ENCODE measurements at places on chromosomes 16 and 17.

DNA sequence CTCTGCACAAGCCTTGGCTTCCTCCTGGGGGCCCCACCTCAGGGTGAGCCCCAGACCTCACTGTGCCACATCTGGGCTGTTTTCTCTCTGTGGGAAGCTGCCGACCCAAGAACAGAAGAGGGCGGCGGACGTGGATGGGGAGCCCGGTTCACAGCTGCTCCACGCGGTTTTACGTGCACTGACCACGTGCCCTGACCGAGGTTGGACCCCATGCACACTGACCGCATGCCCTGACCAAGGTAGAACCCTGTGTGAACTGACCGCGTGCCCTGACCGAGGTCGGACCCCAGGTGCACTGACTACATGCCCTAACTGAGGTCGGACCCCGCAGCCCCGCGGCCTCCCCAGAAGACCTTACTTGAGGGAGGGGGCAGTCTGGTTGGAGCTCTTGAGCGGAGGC is 19.6 kb downstream of the CEP131 start:
- DNase-seq, result no peak

DNA sequence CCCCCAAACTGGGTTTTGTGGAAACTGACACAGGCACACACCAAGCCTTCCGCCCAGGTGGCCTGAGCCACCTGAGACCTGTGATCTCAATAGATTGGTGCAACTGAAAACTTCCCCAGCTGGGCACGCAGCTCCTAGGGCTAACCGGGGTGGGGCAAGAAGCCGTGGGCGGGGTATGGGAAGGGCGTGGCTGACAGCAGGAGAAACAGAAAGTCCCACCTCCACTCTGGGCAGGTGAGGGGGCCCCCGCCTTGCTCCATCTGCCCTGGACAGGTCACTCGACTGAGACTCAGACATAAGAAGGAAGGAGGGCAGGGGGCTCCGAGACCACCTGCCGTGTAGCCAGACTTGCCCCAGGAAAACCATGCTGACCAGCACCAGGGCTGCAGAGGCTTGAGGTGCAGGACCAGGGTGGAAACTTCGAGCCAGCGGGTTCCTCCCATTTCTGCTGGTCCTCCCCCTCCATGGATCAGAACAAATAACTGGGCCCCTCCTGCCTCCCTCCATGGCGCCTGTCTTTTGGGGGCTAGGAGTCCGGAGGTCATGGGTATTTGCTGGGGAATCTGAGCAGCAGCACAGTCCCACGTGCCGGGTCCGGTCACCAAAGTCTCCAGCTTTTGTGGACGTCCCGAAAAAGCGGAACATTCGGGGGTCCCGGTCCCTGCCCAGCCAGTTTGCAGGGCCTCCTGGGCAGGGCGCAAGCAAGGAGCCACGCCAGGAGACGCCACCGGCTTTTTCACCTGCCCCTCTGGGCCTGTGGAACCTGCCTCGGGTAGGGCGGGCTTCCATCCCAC is 1.3 kb downstream of the TIMP2 start:
- peak; percentile 62 for DNase-seq

- DNase-seq, result no peak
Observed at GRCh38 chr16:85269165-85269564, 156.9 kb upstream of the CIBAR2 start.

GRCh38 chr17:36486204-36487194 is at the start of gene ZNHIT3:
ZNHIT3 (plus strand) TSS chr17:36486681; CDS start chr17:36486700, 19 bp downstream.
- peak; percentile 73 for DNase-seq

GRCh38 chr16:66474750-66475199 is 47.7 kb downstream of the BEAN1 start:
- DNase-seq, result no peak

GRCh38 chr16:879461-879861 is 78.9 kb upstream of the GNG13 start:
- no peak for DNase-seq

- no peak for DNase-seq
Observed at GRCh38 chr17:60390186-60390585, 1.7 kb downstream of the USP32 start.

- no peak for DNase-seq
Observed at GRCh38 chr17:27540318-27541101, 84.3 kb downstream of the KSR1 start.

- no peak for DNase-seq
Observed at GRCh38 chr17:28087743-28088142, 45.3 kb downstream of the NLK start.

- no peak for DNase-seq
Observed at GRCh38 chr16:88384222-88385111, 1.7 kb downstream of the ZNF469 start.

- DNase-seq, result no peak
Observed at GRCh38 chr17:81659038-81659437, 2.7 kb upstream of the PDE6G start.

DNA sequence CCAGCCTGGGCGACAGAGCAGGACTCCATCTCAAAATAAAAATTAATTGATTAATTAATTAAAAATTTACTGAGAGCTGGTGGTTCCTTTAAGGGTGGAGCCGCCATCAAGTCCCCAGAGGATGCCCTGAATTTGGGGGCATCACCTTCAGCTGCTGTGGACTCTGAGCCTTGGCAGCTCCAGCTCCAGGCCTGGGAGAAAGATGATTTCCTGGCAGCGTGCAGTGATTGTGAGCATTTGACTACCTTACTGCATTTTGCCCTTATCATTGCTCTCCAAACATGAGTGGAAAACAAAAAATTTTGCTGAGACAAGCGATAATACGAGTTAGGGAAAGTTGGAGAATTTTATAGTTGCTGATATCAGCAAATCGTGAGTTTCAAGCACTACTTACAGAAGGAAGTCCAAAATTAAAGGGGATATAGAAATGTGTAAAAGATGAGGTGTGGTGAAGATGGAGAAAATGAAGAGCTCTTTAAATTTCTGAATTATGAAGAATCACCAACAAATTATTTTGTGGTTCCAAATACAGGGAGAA is 2.6 kb upstream of the ITGAD start:
- DNase-seq, result no peak

DNA sequence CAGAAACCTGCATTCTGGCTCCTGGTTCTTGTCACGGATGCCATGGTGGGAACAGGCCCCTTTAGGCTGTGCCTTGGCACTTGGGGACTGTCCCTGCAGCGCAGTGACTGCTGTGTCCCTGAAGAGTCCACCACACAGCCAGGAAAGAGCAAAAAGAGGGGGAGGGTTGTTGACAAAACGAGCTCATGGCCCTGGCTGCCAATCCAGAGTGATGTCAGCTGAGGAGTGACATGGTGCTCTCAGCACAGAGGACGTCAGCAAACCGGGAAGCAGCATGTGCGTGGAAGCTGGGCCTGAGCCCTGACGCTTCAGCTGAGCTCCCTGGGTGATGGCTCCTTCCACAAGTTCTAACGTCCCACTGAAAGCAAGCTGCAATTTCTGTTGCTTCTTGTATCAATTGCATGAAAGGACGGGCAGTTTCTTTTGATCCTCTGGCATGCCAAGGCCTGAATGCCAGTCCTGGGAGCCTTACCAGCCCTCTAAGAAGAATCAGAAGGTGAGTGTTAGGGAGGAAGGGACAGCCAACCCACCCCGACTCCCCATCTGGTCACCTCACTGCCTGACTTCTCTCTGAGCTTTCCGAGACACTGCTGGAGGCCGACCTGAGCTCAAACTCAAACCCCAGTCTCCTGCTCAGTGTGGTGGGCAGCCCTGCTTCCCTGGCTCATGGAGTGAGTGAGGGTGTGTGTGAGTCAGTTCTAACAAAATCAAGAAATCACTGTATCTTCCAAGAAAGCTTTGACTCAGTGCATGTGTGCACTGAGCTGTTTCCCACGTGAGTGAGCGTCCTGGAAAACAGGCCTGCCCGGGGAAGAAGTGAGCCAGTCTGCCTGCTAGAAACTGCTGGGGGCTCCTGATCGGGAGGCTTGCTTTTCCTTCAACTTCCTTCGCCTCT is 14.7 kb upstream of the WNT3 start:
- no peak for DNase-seq

DNA sequence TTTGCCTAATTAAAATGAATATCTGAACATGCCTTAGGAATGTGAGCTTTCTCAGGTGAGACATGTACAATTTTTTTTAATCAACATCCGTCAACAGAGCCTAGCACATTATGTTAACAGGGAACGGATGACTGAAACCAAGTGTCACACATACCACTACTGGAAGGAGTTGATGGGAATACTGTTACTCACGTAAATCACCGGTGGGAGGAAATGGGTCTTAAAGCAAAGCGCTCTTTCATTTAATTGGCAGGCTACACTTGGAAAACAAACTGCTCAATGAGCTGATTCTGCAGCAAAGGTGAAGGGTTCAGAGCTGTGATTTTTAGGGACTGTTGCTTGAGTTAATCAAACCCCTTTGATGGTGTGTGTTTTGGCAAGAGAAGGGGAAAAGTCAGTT is 4.8 kb downstream of the CPPED1 start:
- no peak for DNase-seq

DNA sequence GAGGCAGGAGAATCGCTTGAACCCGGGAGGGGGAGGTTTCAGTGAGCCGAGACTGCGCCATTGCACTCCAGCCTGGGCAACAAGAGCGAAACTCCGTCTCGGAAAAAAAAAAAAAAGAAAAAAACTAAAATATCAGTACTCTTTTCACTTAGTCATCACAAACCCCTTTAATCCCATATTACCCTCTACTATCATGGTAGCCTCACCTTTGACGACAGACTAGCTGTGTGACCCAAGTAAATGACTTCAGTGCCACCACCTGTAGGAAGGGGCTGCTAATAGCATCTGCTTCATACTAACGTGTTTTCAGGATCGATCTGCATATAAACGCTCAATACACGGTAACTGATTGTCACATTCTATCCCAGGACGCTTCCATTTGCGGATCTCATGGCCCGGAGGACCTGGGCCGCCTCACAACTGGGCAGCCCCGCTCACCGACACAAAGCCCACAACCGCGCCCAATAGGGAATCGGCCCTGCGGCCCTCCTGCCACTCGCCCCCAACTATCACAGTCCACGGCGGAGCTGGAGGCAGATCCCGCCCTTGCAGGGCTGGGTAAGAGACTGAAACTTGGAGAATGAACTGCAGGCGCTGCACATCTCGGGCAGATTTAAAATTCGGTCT is 1.1 kb upstream of the ZNF263 start:
- peak; percentile 98 for DNase-seq

GRCh38 chr16:48235556-48236136 is 8.5 kb upstream of the LONP2 start:
- no peak for DNase-seq

DNA sequence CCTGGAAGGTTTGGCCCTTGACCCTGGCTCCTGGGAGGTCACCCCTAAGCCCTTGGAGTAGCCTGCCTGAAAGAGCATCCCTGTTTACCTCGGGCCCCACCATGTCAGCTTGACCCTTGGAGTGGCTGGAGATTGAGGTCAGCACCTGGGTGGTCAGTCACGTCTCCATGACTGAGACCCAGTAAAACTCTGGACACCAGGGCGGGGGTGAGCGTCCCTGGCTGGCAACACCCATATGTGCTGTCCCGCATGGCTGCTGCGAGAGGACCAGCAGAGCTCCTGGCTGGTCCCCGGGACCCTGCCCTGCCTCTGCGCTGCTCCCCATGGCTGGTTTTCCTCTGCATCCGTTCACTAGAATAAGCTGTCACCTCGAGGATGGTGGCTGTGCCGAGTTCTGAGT is 91.2 kb downstream of the RBFOX3 start:
- no peak for DNase-seq

- no peak for DNase-seq
Observed at GRCh38 chr16:11236461-11237254, 19.3 kb downstream of the SOCS1 start.
